ENCODE measurements at places on chromosomes 5 and 9. TPM values are rescaled to one million over a fixed set of nuclear protein-coding genes. Genes with fewer than 3 reads are reported as not detected.

SLC1A3 gene
- total RNA-seq, result 18.5 TPM

PCDHGA10 gene
- 5.3 TPM for total RNA-seq

LRRC26 gene
- 1.3 TPM for total RNA-seq

MARCHF11 gene
- not detected for total RNA-seq

ZNG1A gene
- 33.7 TPM for total RNA-seq

Measured in body of pancreas (tissue), 4 donors.